ENCODE measurements at places on chromosomes 6 and 20.

GRCh38 chr6:28875191-28875747, 48.5 kb downstream of the TRIM27 start:
- no peak for DNase-seq

DNA sequence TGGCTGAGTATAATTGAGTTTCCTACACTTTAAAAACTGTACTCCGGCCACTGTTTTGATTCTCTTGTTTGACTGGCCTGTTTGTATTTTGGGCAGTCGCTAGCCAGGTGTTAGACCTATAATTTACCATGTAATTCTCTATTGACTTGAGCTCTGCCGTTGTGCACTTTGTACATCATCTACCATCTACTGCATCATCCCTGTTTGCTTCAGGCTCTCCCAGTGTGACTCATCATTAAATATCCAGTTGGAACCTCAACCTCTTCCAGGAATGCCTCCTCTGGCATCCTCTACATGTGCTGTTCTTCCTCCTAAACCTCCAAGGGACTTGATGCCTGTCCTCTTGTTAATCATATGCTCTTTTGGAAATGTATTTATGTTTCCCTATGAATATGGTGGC, 72.3 kb downstream of the FARS2 start:
- DNase-seq, result no peak

- peak; percentile 94 for DNase-seq
These were observed 76.2 kb upstream of the IPCEF1 start for GRCh38 chr6:154432533-154433476.

- DNase-seq, result no peak
These were observed 238.9 kb downstream of the MAFB start for GRCh38 chr20:40449974-40450616.

- DNase-seq, result peak; percentile 65
These were observed 1.9 kb downstream of the L3MBTL3 start for GRCh38 chr6:130020073-130020906.

DNA sequence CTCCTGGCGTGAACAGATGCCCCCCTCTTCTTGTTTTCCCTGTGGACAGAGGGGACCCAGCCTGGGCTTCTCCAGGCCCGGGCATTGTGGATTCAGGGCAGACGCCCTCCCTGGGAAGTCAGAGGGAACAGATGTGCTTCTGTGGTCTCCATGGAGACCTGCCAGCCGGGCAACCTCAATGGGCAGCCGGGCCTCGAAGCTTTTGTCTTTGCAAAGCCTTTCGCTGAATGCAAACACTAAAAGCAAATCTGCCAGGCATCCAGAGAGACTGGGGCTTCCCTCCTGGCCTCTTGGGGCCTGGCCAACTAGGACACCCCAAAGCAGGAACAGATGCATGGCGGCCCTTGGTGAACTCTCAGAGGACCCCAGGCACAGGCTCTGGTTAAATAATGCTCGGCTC, 370.0 kb upstream of the SULF2 start:
- no peak for DNase-seq

GRCh38 chr20:45782890-45783289, 8.8 kb downstream of the WFDC3 start:
- DNase-seq, result peak; percentile 11

DNA sequence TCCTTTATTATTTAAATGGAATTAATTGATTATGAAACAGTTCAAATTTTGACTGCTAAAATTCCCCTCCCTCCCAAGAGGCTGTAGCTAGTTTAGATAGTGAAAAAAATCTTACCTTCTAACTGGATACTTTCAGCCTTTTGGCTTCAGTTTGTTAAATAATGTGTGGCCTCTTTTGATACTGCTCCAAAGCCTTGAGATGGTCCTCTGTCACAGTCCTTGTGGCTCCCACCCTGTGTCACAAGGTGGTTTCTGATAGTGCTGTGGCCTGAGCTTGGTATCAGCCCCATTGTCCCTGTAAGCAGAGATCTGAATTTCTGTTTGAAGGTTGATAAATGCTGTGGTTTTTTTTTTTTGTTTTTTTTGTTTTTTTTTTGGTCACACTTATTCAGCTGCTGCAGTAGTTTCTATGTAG, 20.8 kb downstream of the PANK2 start:
- DNase-seq, result peak; percentile 92

- peak; percentile 60 for DNase-seq
These were observed 65.2 kb upstream of the TXNDC5 start for GRCh38 chr6:7975764-7976146.

- peak; percentile 55 for DNase-seq
These were observed 824 bp upstream of the SCRT2 start for GRCh38 chr20:676315-676937.

DNA sequence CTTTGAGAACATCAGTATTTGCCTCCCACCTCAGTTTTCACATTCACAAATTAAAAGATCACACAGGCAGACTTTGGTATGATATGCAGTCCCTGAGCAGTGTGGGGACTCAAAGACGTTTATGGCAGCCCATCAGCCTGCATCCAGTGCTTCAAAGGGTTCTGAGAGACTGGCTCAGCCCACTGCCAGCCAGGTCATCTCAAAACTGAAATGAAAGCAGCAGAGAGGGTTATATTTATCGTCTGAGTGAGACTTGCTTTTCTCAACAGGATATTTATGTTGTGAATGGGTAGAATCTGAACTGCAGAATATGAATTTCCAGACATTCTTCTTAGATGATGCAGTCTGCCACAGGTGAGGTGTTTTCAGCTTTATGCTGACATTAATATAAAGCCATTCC, 159.8 kb downstream of the NRN1 start:
- DNase-seq, result no peak

DNA sequence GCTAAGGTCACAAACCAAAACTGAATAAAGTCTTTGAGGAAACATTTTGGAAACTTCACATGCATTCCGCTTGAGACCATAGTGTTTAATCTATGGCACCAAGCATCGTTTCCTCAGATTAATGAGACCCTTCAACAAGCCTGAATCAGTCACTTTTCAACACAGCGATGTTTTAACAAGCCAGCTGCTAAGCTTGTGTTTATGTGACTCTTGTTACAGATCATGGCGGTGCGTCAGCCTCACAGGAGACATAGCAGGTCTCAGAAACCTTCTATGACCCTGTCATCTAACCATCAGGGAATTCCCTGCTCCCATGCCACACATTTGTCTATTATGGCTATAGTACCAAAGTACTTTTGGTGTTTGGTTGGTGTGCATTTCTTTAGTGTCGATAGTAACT, 57.2 kb downstream of the MTFR2 start:
- no peak for DNase-seq

- DNase-seq, result no peak
These were observed 2.6 kb downstream of the PRR18 start for GRCh38 chr6:166305562-166306117.

- DNase-seq, result no peak
These were observed 150.3 kb downstream of the TMEM242 start for GRCh38 chr6:157172830-157173536.

- no peak for DNase-seq
These were observed 83.7 kb downstream of the ELOVL5 start for GRCh38 chr6:53264915-53265607.

- DNase-seq, result peak; percentile 95
These were observed 601.5 kb downstream of the UTRN start for GRCh38 chr6:144886682-144887081.

- DNase-seq, result no peak
These were observed 5.1 kb downstream of the DPM1 start for GRCh38 chr20:50953196-50953595.

GRCh38 chr6:52632011-52632410, 38.9 kb upstream of the TMEM14A start:
- no peak for DNase-seq

DNA sequence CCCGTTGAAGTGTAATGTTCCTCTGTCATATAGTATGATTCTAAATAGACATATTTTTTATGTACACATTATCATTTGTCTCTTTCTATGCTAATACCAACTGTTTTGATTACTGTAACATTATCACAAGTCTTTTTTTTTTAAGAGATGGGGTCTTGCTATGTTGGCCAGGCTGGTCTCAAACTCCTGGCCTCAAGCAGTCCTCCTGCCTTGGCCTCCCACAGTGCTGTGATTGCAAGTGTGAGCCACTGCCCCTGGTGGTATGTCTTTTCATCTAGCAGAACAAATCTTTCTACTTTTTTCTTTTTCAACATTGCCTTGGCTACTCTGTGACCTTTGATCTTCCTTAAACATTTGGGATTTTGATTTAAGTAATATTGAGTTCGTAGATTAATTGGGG, 57.7 kb downstream of the SLX4IP start:
- no peak for DNase-seq

- DNase-seq, result no peak
These were observed 815.5 kb downstream of the BCKDHB start for GRCh38 chr6:80921861-80922460.

DNA sequence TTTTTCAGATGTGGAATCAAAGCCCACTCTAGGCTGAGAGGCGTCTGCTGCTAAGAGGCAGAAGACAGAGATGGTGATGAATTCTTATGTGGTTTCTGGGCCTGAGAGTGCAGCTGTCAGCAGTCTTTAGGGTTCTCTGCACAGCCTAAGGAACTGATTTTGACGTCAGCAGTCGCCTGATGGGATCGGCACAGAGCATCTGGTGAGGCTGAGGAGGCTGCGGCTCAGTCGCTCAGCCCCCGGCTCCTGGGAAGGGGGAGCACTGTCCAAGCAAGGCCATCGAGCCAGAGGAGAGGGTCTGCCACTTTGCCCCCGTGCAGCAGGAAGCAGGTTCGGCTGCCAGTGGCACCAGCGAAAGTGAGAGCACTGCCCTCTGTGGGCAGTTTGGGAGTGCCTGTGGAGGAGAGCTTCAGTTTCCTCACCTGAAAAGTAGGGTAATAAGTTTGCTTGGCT, 92.5 kb downstream of the TCP11 start:
- peak; percentile 80 for DNase-seq

DNA sequence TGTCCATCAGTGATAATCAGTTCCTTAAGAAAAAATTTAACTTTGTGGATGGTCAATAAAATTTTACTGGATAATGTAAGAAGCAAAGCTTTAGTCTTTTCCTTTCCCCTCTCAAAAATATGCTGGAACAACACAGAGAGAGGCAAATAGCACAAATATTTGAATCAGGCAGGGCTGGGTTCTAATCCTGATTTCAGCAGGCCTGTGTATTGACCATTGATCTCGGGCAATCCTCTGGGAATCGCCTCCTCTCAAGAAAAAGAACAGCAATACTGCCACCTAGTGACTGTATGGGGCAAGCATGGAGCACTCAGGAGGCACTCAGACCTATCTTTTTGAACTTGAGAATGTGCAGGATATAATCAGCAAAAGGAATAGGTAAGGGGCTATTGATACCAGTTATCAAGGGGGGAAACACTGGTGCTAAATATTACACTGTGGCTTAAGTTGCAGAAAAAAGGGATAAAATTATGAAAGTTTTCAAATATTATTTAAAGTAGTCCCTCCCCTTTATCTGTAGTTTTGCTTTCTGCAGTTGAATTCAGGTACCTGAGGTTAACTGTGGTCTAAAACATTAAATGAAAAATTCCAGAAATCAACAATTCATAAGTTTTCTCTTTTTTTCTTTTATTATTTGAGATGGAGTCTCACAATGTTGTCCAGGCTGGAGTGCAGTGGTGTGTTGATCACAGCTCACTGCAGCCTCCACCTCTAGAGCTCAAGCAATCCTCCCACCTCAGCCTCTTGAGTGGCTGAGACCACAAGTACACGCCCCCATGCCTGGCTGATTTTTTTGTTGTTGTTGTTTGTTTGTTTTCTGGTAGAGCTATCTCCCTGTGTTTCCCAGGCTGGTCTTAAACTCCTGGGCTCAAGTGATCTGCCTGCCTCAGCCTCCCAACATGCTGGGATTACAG, 91.8 kb upstream of the NHSL1 start:
- peak; percentile 44 for DNase-seq

DNA sequence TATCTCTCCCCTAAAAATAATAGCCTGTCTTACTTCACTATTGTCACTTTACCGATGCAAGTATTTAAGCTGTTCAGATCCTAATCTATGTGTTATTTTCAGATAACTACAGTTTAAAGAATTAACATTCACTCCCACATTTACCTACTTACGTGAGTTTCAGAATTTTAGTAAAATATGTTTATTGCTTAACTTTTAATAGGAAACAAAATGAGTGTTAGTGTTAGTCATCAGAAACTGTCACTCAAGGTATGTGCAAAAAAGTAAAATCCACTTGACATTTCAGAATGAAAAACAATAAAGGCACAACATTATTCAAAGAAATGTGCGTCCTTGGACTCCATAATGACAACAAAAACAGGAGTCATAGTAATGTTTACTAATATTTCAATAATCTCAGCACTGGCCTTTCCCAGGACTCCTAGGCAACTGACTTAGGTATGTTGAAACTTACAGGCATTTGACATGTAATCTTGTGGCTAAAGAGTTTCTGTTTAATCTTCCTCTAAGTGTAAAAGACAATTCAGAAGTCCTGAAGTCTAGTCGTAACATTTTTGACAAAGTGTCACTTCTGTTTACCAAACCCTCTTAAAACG, 4.5 kb downstream of the ATXN1 start:
- DNase-seq, result peak; percentile 10

- DNase-seq, result no peak
These were observed 8.6 kb downstream of the ULBP2 start for GRCh38 chr6:149950423-149950822.

- no peak for DNase-seq
These were observed 593 bp upstream of the COL9A3 start for GRCh38 chr20:62816031-62816883.

DNA sequence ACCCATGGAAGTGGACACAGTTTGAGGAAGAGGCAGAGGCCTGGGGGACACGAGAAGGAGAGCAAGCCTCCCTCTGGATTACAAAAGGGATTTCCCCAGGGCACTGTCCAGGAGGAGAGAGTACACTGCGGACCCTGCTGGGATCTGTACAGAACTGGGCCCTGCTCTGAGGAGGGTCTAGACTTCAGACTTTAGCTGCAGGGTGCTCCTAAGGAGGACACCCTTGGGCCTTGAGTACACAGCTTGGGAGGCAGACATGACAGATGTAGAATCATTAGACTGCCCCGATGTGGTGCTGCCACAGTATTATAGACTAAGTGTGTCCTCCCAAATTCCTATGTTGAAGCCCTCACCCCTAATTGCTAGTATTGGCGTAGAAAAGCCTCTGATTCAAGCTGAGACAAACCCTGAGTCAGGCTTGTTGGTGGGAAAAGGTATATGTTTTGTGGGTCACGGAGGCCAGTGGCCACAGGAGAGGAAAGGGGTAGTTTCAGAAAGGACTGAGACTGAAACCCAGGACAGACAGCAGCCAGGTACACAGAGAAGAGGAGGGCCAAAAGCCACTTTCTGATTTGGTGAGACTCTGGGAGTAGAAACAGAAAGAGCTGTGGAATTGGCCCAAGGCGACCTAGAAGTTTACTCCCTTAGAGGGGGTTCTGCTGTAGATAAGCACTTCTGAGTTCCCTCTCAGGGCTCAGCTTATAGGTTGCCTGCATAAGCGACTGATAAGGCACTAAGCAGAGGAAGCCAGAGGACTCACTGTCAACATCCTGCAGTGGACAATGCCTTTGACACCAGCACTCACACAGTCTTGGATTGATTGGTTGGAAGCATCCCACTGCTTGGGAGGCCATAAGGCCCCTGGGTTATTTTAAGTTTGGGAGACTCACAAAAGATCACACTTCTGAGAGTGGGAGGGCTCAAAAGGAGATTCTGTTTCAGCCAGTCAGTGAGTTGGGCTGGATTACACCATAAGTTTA, 16.5 kb upstream of the SH3BGRL2 start:
- DNase-seq, result no peak

Data from common myeloid progenitor, CD34-positive (primary cell).